ENCODE measurements at places on chromosomes 11 and 22. TPM values are rescaled to one million over a fixed set of nuclear protein-coding genes. Genes with fewer than 3 reads are reported as not detected.

Gene FGF4
- not detected for total RNA-seq

GRCh38 chr11:70854901-70855556 is 397.3 kb downstream of the SHANK2 start:
- DNase-seq = no peak
- peaks cover 5% of the 10 kb centered on the region for H3K27me3 ChIP-seq
- no peak overlapping the region for H3K27ac ChIP-seq
- H3K36me3 ChIP-seq = peaks cover 6% of the 10 kb centered on the region
- H3K4me1 ChIP-seq = peaks cover 16% of the 10 kb centered on the region

- DNase-seq = no peak
- no peak overlapping the region for H3K4me3 ChIP-seq
- no peak overlapping the region for H3K27ac ChIP-seq
- peaks cover 7% of the 10 kb centered on the region for H3K4me1 ChIP-seq
These were observed 77.5 kb upstream of the CLMP start for GRCh38 chr11:123272565-123272964.

DNA sequence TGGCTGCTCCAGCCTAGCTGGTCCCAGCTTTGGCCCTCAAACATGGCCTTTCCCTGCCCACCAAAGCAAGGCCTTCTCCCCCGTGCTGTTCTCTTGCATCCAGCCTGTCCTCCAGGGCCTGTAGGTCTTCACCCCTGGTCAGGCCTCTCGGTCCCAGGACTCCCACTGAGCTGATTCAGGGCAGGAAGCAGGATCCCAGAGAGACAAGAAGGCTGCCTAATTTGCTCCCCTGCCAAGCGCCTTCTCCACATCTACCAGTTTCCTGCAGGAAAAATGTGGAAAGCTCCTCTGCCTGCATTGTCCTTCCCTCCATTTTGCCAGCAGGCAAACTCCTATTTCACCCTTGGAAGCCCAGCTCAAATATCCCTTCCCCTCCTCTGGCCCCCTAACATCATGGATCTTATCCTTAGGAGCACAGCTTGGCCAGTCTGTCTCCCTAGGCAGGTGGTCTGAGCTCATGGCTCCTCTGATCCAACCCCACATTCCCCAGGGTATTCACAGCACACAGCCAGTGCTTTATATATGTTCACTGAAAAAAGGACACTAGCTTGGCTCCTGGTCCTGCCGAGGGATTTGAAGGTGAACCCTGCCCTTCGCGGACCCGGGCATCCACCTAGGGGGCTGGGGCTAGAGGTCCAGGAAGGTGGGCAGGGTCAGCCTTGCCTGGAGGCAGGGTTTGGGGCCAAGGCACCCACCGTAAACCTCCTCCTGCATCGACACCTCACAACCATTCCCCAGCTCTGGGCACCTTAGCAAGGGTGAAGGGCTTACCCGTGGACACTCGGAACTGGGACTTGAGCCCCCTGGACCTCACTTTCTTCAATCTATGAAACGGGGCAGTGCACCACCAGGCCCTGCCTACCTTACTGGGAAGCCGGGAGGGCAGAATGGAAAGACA is 968 bp downstream of the RHBDD3 start:
- peak overlapping the region; percentile 100 for H3K27ac ChIP-seq
- H3K4me1 ChIP-seq = peaks cover 31% of the 10 kb centered on the region
- peak overlapping the region; percentile 98 for H3K4me3 ChIP-seq
- peaks cover 32% of the 10 kb centered on the region for H3K36me3 ChIP-seq

DNA sequence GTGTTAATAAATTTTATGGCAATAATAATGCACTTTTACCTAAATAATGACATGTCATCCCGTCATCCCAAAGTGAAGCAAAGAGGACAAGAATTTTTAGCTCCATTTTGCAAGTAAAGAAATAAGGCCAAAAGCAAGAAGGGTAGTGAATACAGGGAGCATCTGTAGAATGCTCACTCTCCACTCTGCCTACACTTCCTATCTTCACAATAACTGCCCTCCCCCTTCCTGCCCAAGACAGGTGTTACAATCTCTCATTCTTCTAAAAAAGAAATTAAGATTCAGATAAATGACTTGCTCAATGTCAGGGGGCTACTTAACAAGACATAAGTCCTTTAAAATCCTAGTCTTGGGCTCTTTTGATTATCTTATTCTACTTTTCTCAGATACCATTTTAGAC is 8.9 kb downstream of the RDX start:
- peak overlapping the region; percentile 35 for H3K27ac ChIP-seq
- no peak for DNase-seq
- peaks cover 6% of the 10 kb centered on the region for H3K36me3 ChIP-seq
- peaks cover 15% of the 10 kb centered on the region for H3K4me1 ChIP-seq
- H3K27me3 ChIP-seq = no peaks in the 10 kb centered on the region

Gene RIC3
- 12.0 TPM for total RNA-seq

DNA sequence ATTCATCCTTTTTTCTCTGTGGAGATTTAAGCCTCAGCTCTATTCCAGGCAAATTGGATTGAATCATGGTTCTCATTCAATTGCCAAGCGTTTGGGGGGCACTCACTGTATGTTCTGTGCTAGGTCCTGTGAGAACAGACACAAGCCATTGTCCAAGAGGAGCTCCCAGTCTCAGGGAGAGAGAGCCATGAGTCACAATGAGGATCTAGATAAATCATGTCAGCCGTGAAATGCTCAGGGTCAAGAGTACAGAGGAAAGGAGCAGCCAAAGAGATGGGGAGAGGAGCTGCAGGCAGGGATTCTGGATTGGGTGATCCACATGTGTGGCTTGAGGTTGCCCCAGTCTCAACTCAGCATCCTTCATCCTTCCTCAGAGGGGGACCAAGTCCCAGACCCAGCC is 93.6 kb downstream of the FEZ1 start:
- H3K4me3 ChIP-seq = no peak overlapping the region
- no peak overlapping the region for H3K27ac ChIP-seq
- peaks cover 47% of the 10 kb centered on the region for H3K27me3 ChIP-seq
- no peak for DNase-seq

DNA sequence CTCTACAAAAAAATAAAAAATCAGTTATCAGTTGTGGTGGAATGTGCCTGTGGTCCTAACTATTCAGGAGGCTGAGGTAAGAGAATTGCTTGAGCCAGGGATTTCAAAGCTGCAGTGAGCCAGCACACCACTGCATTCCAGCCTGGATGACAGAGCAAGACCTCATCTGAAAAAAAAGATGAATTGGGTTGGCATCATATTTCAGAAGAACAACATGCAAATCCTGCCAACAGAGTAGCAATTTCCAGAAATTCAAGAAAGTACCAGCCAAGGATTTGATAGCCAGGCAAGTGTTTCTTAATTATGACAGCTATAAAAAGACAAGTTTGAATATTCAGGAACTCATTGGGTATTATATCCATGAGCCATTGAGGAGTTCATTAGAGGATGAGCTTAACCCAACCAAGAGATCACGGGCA is 75.2 kb downstream of the USP47 start:
- H3K4me3 ChIP-seq = no peak overlapping the region
- no peaks in the 10 kb centered on the region for H3K4me1 ChIP-seq
- no peaks in the 10 kb centered on the region for H3K27me3 ChIP-seq
- no peak overlapping the region for H3K27ac ChIP-seq
- no peak for DNase-seq
- peaks cover 13% of the 10 kb centered on the region for H3K36me3 ChIP-seq

Gene APOA5
- total RNA-seq = not detected

Gene TSPAN32
- 2.6 TPM for total RNA-seq

GRCh38 chr11:85627332-85627997 is at the start of gene DLG2:
Gene DLG2, minus strand, starts transcription at chr11:85627344.
- H3K4me3 ChIP-seq = peak within 1 kb of the TSS; percentile 97
- peaks cover 6% of the 10 kb centered on the region for H3K36me3 ChIP-seq
- H3K27me3 ChIP-seq = peaks cover 9% of the 10 kb centered on the region
- H3K4me1 ChIP-seq = peaks cover 13% of the 10 kb centered on the region

GRCh38 chr11:115330684-115331482 is 173.3 kb downstream of the CADM1 start:
- no peak overlapping the region for H3K27ac ChIP-seq
- H3K4me3 ChIP-seq = no peak overlapping the region
- peaks cover 5% of the 10 kb centered on the region for H3K36me3 ChIP-seq
- no peaks in the 10 kb centered on the region for H3K27me3 ChIP-seq
- no peak for DNase-seq
- H3K4me1 ChIP-seq = no peaks in the 10 kb centered on the region

GRCh38 chr11:27405134-27405533 is 42.1 kb upstream of the CCDC34 start:
- peaks cover 9% of the 10 kb centered on the region for H3K36me3 ChIP-seq
- DNase-seq = no peak
- no peaks in the 10 kb centered on the region for H3K27me3 ChIP-seq
- no peak overlapping the region for H3K27ac ChIP-seq

- H3K4me3 ChIP-seq = no peak overlapping the region
- no peaks in the 10 kb centered on the region for H3K27me3 ChIP-seq
- DNase-seq = no peak
- H3K4me1 ChIP-seq = no peaks in the 10 kb centered on the region
- no peaks in the 10 kb centered on the region for H3K36me3 ChIP-seq
These were observed 1298.7 kb upstream of the CNTN5 start for GRCh38 chr11:97722065-97722464.

DNA sequence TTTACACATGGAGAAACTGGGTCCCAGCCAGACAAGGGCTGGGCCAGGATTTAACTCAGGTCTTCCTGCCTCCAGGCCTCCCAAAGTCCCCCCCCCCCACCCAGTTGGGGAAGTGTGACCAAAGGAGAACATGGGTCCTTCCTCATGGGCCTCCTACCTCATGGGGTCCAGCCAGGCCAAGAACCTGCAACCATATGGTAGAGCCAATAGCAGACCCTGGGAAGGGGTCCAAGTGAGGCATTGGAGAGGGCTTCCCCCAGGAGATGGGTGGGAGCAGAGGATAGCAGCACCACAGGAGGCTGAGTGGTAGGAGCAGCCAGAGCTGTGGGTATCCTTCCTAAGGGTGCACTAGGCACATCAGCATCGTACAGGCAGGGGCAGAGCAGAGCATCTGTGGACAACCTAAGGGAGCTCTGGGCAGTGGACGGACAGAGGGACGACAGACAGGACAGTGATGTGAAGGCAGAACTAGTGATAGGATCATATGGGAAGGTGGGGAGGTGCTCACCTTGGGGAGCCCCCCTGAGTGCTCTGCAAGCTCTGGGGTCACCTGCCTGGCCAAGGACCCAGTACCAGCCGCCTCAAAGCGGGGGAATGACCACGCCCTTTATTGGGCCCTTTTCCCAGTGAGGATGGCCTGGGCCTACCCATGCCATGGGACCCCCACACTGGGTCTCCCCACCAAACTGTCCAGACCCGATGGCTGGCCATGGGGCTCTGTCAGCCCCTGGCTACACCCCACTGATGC is 4.5 kb downstream of the ARVCF start:
- no peaks in the 10 kb centered on the region for H3K4me1 ChIP-seq
- H3K36me3 ChIP-seq = no peaks in the 10 kb centered on the region
- peaks cover 18% of the 10 kb centered on the region for H3K27me3 ChIP-seq
- H3K27ac ChIP-seq = no peak overlapping the region
- DNase-seq = no peak
- peak overlapping the region; percentile 20 for H3K4me3 ChIP-seq

DNA sequence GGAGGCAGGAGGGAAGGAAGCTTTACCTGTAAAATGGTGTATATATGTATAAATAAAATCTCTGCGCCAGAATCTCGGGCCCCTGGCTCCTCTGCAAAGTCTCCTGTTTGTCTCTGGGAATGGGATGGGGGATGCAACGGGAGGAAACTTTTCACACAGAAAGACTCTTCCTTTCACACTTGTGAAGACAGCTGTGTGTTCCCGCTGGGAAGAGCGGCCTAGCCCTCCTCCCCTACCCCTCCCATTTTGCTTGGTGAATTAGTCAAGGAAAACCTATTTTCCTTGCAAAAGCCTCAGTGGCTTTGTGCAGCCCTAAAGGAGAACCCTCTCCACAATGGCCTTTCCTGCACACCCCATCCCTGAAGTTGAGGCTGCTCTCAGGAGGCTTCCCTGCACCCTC is 9.4 kb upstream of the IGF2 start:
- H3K27ac ChIP-seq = no peak overlapping the region
- peaks cover 22% of the 10 kb centered on the region for H3K4me1 ChIP-seq
- H3K27me3 ChIP-seq = peaks cover 58% of the 10 kb centered on the region
- no peak for DNase-seq
- H3K36me3 ChIP-seq = no peaks in the 10 kb centered on the region

GRCh38 chr22:36223504-36223903 is 15.8 kb downstream of the APOL2 start:
- peaks cover 26% of the 10 kb centered on the region for H3K4me1 ChIP-seq
- peaks cover 8% of the 10 kb centered on the region for H3K36me3 ChIP-seq
- H3K27me3 ChIP-seq = no peaks in the 10 kb centered on the region
- no peak overlapping the region for H3K4me3 ChIP-seq
- H3K27ac ChIP-seq = no peak overlapping the region

Gene DNAJB7
- not detected for total RNA-seq

Gene CRYBB3
- total RNA-seq = not detected

- no peak for DNase-seq
- peak overlapping the region; percentile 97 for H3K4me3 ChIP-seq
- H3K27me3 ChIP-seq = no peaks in the 10 kb centered on the region
- peak overlapping the region; percentile 97 for H3K27ac ChIP-seq
These were observed 948 bp upstream of the MRTFA start for GRCh38 chr22:40637183-40638150.

Gene MS4A2
- total RNA-seq = not detected

- H3K27me3 ChIP-seq = peaks cover 69% of the 10 kb centered on the region
- H3K36me3 ChIP-seq = no peaks in the 10 kb centered on the region
- H3K27ac ChIP-seq = no peak within 1 kb of the TSS
- H3K4me3 ChIP-seq = peak within 1 kb of the TSS; percentile 86
- no peak for DNase-seq
These were observed at the start of gene CHST1 for GRCh38 chr11:45665206-45665932. Gene CHST1, minus strand, starts transcription at chr11:45665622. Its CDS starts 14,699 bp downstream, at chr11:45650923.

GRCh38 chr11:70872955-70873735 is 379.2 kb downstream of the SHANK2 start:
- peaks cover 8% of the 10 kb centered on the region for H3K4me1 ChIP-seq
- H3K36me3 ChIP-seq = no peaks in the 10 kb centered on the region
- no peak overlapping the region for H3K27ac ChIP-seq

DNA sequence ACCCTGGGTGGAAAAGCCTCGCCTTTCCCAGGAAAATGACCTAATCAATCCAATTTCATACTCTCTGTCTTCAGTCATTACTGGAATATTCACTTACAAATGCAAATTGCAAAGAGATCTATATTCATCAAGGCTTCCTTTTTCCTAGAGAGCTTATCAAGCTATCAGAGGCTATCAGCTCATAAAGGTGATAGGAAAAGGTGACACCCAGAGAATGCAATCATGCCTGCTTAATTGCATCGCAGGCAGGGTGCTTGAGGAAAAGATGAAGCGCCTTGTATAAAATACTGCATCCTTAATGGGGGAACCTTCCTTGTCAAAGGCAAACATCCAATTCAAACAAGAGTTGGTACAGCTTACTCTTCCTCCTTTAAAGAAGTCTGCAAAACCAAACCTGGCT is 59.7 kb downstream of the SHANK2 start:
- no peak overlapping the region for H3K4me3 ChIP-seq
- DNase-seq = no peak
- H3K36me3 ChIP-seq = no peaks in the 10 kb centered on the region
- H3K27me3 ChIP-seq = no peaks in the 10 kb centered on the region

Gene PATL1
- 37.4 TPM for total RNA-seq

- peaks cover 20% of the 10 kb centered on the region for H3K4me1 ChIP-seq
- no peaks in the 10 kb centered on the region for H3K27me3 ChIP-seq
- H3K36me3 ChIP-seq = peaks cover 4% of the 10 kb centered on the region
- no peak overlapping the region for H3K27ac ChIP-seq
These were observed 253.0 kb upstream of the CCDC179 start for GRCh38 chr11:23112987-23113886.

Gene KCNA4
- total RNA-seq = 2.1 TPM

Measured in type B pancreatic cell (in vitro differentiated cells).